ENCODE measurements at places on chromosomes 12 and 14.

DNA sequence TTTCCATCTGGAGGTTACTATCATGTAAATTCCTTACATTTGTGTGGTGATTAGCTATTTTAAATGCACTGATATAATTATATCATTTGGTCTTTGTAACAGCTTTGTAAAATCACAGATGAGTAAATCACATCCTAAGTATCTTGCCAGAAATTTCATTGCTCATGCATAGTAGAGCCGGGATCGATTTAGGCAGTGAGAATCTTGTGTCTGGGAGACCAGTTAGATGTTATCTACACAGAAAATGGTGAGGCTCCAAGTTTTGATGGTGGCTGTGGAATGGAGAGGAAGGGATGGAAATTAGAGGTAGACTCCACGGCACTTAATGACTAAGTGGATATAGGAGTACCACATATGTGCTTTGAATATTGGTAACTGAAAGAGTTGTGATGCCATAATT is 156.3 kb downstream of the MSRB3 start:
- no peak for DNase-seq

DNA sequence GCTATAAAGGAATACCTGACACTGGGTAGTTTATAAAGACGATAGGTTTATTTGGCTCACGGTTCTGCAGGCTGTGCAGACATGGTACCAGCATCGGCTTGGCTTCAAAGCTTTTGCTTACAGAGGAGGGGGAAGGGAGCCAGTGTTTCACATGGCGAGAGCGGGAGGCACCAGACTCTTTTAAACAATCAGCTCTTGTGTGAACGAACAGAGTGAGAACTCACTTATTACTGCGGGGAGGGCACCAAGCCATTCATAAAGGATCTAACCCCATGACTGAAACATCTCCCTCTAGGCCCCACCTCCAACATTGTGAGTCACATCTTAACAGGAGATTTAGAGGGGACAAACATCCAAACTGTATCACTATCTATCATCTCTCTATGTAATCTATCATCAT is 227.4 kb downstream of the TMEM132D start:
- no peak for DNase-seq

- DNase-seq, result no peak
These were observed 232.4 kb upstream of the FKBP4 start for GRCh38 chr12:2562400-2562799.

GRCh38 chr14:52244997-52245396 is 22.5 kb upstream of the PTGDR start:
- DNase-seq, result no peak

DNA sequence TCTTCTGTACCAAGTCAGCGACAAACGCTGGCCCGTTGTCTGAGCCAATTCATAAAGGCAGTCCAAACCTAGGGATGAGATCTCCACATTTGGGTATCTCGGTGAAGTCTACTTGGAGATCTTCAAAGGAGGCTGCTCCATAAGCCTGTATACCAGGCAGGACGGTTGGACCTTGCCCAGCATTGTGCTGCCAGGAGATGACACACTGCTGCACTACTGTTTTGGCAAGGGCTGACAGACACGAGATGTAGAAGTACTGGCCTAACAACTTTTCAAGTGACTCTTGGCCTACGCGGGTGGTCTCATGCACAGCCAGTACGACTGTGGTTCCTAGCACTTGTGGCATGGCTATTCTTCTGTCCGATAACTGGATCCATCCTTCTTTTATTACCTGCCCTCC is 135.3 kb downstream of the SLC38A6 start:
- no peak for DNase-seq

DNA sequence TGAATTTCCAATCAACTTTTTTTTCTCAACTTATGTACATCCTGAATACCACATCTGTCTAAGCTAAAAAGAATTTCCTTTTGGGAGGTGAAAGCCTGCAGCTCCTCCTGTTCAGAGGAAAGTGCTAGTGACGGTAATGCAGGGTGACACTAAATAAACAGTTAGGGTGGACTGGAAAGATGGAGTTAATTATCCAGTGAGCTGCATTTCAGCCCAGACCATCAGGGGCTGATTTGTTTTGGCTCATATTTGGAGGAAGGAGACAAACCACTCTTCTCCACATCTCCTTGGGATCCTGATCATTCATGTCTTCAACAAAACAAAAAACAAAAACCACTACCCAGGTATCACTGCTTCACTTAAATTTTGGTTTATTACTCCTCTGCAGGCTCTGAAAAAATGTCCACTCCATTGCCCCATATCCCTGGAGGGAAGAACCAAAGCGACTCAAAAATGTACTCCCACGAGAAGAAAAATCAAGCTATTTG is 5.1 kb upstream of the SIX1 start:
- DNase-seq, result no peak

DNA sequence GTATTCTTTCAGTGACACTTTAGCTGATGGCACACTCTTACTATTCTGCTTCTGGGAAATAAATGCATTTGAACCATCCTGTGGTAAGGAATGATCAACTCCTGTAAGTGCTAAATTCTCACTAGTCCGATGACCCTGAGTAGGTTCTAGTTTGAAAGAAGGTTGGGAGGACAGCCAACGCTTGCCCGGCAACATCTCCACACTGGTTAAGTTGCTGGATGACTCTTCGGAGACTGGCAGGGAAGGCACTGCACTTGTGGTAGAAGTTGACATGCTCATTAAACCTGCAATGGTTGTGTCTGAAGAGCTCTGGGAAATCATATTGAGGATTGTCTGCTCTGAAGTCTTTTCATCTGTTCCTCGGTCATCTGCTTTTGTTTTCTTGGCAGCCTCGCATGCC is 12.0 kb upstream of the KANSL2 start:
- DNase-seq, result no peak

DNA sequence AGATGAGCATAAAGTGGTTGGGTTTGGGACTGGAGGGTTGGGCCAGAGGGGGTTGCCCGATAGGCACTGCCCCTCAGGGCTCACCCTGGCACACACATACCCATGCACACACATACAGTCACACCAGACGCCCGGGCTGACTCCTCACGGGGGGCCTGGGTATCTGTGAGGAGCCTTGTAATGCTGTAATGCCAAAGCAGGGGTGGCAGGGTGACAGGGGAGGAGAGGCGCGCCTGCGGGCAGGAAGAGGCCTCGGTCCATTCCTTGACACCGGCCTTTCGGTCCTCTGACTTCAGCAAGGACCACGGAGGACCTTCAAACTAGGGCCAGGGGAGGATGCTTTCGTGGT is 375 bp downstream of the FAIM2 start:
- DNase-seq, result no peak

DNA sequence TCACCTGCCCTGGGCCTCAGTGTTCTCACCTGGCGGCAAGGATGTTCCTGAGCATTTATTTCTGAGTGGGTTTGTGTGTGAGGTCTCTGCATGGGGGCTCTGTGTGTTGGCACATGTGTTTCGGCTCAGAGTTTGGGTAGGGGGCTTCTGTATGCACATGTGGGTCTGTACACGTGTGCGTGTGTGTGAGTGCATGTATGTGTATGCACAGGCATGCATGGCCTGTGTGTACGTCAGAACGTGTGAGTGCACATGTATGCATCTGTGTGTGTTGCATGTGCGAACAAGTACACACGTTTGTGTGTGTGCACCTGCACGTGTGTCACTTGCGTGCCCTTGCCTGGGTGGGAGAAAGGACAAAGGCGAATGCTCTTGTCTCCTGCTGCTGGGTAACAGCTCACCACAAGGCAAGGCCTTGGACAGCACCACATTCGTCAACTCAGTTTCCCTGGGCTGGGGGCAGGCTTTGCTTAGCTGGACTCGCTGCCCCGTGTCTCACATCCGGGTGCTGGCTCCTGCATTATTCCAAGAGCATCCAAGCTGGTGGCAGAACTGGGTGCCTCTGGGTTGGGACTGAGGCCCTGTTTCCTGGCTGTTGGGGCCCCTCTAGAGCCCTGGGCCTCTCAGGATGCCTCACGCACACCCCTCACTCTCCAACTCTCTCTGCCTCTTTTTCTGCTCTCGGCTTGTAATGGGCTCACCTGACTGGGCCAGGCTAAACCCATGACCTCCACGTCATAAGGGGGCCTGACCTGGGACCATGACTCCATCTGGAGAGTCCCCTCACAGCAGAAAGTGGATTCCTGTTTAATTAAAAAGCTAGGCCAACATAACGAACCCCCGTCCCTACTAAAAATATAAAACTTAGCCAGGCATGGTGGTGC is 153.6 kb upstream of the C14orf180 start:
- no peak for DNase-seq

GRCh38 chr12:117347588-117347987 is 13.8 kb downstream of the NOS1 start:
- DNase-seq, result no peak

GRCh38 chr12:132178801-132179401 is 34.6 kb downstream of the NOC4L start:
- DNase-seq, result no peak

DNA sequence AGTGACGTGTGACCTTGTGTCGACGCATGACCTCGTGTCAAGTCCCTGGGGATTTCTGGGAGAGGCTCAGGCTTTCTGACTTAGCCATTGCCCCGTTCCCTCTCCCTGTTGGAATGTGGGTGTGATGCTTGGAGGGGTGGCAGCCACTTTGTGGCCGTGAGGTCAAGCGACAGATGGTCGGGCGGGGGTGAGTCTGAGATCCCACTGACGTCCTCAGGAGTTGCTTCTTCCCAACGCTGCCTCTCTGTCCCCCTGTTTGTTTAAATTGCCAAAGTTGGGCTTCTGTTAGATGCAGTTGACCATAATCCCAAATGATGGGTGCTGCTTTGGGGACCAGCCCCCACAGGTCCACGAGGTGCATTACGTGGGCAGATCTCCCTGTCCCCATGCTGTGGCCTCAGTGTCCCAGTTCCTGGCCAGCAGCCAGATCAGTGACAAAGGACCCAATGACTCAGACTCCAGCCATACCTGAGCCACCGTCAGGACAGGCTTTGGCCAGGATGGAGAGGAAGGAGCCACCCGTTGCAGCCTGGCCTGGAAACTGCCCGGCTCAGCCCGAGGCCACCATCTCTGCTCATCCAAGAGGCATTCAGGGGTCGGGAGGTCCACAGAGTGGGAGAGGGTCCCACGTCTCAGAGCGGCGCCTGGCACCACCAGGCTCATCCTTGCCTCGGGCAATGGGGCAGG is 34.4 kb upstream of the GALNT9 start:
- no peak for DNase-seq

DNA sequence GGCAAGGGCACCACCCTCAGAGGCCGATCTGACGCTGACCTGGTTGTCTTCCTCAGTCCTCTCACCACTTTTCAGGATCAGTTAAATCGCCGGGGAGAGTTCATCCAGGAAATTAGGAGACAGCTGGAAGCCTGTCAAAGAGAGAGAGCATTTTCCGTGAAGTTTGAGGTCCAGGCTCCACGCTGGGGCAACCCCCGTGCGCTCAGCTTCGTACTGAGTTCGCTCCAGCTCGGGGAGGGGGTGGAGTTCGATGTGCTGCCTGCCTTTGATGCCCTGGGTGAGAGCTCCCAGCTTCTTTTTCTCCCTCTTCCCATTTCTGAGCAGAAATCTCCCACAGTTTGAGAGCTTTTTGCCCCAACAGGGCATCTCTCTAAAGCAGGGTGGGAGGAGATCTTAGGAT is 1.8 kb downstream of the OAS1 start:
- DNase-seq, result no peak

GRCh38 chr12:72313806-72314205 is 41.6 kb downstream of the TRHDE start:
- DNase-seq, result no peak

GRCh38 chr14:102840771-102841528 is 63.7 kb downstream of the TRAF3 start:
- no peak for DNase-seq

GRCh38 chr12:117365049-117365616 is 3.7 kb upstream of the NOS1 start:
- peak; percentile 10 for DNase-seq

DNA sequence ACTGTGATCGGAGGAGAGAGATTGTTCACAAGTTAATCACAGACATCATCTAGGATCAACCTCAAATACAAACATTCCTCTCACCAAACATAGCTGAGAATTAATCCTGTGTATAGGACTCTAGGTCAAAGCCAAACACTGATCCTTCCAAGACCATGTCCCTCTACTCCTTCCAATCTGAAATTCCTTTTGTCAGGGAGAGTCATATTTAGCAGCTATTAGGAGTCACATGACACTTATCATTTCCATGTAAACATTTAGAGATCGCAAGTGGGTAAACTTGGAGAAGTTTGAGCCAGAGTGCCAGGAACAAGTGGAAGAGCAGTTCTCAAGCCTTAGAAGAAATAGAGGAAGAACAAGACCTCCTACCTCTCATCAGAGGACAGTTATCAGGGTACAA is 13.5 kb downstream of the OR2AP1 start:
- DNase-seq, result no peak

- DNase-seq, result no peak
These were observed 43.1 kb downstream of the GALNT16 start for GRCh38 chr14:69303086-69303485.

GRCh38 chr14:90616881-90617280 is 199.3 kb downstream of the TTC7B start:
- no peak for DNase-seq

Measured in NCI-H524 treated with DMSO at 0.1 percent for 48 hours (cell line).